Naive thymus-derived CD4-positive, alpha-beta T cell (primary cell): ENCODE measurements at places on chromosomes 2 and 18.

DNA sequence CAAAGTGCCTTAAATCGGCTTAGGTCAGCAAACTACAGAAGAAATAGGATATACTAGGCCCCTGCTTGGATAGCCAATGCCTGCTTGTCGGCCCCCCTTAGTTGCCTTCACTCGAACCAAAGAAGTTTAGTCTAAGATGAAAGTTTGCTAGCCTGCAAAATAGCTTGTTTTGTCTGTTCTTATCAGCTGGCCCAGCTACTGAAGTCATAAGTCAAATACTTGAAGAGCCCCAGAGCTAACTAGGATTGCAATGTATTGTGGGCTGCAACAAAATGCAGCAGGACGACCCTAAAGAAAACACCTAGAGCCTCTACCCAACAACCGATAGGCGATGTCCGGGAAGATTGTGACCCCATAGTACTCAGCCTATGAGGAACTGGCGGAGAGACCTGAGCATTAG is 183.5 kb upstream of the HS6ST1 start:
- no peak overlapping the region for H3K4me3 ChIP-seq
- DNase-seq: no peak
- H3K36me3 ChIP-seq: no peaks in the 10 kb centered on the region
- no peaks in the 10 kb centered on the region for H3K4me1 ChIP-seq
- no peak overlapping the region for H3K27ac ChIP-seq

DNA sequence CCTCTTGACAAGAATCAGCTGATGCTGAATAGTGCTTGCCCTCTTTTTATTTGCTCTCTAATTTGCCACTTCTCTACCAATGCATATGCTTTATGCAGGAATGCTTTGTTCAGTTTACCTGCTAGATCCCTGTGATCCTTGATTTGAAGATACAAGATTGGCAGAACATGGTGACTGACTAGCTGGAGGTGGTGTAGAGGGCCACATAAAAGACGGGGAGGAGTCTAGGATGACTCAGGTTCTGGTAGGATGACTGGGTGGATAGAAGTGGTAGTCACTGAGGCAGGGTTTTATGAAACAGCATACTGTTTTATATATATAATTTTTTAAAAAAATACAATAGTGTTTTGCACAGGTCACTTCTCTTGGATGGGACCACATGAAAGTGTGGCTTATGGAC is 6.3 kb upstream of the ADGRF3 start:
- H3K27me3 ChIP-seq: no peaks in the 10 kb centered on the region
- peaks cover 7% of the 10 kb centered on the region for H3K4me1 ChIP-seq
- no peaks in the 10 kb centered on the region for H3K36me3 ChIP-seq
- H3K27ac ChIP-seq: no peak overlapping the region
- no peak for DNase-seq
- no peak overlapping the region for H3K4me3 ChIP-seq

- no peak overlapping the region for H3K4me3 ChIP-seq
- no peaks in the 10 kb centered on the region for H3K27me3 ChIP-seq
- peaks cover 4% of the 10 kb centered on the region for H3K36me3 ChIP-seq
- no peaks in the 10 kb centered on the region for H3K4me1 ChIP-seq
- H3K27ac ChIP-seq: no peak overlapping the region
Measured at GRCh38 chr2:191701696-191702095, 23.8 kb downstream of the NABP1 start.

- no peak for DNase-seq
- H3K27ac ChIP-seq: no peak overlapping the region
- H3K27me3 ChIP-seq: no peaks in the 10 kb centered on the region
- H3K36me3 ChIP-seq: no peaks in the 10 kb centered on the region
- no peaks in the 10 kb centered on the region for H3K4me1 ChIP-seq
Measured at GRCh38 chr18:11661430-11661829, 27.6 kb upstream of the GNAL start.

GRCh38 chr18:21689736-21690135 is 14.8 kb downstream of the ABHD3 start:
- H3K27me3 ChIP-seq: no peaks in the 10 kb centered on the region
- no peaks in the 10 kb centered on the region for H3K4me1 ChIP-seq
- H3K27ac ChIP-seq: no peak overlapping the region
- H3K36me3 ChIP-seq: peaks cover 4% of the 10 kb centered on the region

- H3K27ac ChIP-seq: no peak overlapping the region
- H3K27me3 ChIP-seq: no peaks in the 10 kb centered on the region
- DNase-seq: no peak
- no peak overlapping the region for H3K4me3 ChIP-seq
- H3K36me3 ChIP-seq: no peaks in the 10 kb centered on the region
Measured at GRCh38 chr2:144607891-144608521, 88.1 kb upstream of the ZEB2 start.
